ENCODE measurements at places on chromosomes 5 and 9.

- DNase-seq, result no peak
These were observed 11.7 kb downstream of the DNAJB5 start for GRCh38 chr9:35001285-35001677.

DNA sequence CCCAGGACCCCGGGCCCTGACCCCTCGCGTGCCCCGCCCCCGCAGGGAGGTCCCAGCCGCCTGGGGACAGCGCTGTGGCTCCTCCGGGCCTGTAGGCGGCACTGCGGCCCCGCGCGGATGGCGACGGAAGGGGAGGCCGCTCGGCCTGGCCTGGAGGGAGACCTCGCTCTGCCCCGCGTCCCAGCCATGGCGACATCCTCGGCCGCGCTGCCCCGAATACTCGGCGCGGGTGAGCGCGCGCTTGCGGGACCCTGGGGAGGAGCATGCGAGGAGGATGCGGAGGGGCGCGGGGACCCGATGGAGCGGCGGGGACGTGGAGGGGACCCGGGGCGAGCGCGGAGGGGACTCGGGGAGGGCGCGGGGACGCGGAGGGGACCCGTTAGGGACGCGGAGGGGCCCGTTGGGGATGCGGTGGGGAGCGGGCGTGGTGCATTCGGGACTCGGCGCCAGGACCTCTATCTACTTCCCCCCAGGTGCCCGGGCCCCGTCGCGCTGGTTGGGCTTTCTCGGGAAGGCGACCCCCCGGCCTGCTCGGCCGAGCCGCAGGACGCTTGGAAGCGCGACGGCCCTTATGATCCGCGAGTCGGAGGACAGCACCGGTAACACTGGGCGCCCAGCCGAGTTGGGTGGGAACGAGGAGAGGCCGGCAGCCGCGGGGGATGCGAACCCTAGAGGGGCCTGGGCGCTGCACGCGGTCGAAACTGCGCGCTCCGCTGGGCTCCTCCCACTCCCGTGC is at the start of gene MRPS2:
Gene MRPS2, plus strand, starts transcription at position 158 of the 736 bp plus-strand sequence. Its CDS starts 29 bp downstream, at position 187.
- DNase-seq, result peak; percentile 61

DNA sequence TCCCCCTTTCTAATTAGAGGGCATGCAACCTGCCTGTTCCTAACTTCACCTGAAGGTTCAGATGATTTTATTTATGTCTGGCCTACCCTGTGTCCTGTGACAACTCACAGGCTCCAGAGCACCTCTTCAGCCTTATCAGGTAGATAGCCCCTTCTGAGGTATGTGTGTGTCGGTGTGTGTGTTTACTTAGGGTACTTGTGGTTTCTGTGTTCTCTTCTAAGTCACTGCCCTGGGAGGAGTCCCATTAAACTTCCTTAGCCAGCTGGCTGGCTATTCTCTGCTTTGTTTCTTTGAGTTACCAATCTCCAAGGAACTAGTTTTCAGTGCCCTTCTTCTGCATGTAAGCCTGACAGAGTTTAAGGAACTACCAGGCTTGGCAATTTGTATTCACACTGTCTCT is 74.9 kb downstream of the UNC13B start:
- no peak for DNase-seq

DNA sequence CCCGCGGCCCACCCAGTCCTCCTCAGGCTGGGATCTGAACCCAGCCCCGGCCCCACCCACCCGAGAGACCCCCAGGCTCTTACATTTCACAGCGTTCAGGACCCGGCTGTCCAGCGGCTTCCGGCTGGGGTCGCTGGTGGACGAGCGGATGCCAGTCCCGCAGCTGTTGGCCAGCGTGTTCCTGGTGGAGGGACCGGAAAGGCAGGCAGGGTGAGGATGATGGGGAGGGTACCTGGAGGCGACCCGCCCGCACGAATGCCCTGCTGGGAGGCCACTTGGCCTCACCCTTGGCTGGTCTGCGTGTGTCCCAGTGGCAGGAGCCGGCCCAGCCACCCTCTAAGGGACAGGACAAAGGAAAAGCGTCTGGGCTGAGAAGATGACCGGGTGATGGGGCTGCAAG is 51.9 kb upstream of the UBAC1 start:
- DNase-seq, result no peak

DNA sequence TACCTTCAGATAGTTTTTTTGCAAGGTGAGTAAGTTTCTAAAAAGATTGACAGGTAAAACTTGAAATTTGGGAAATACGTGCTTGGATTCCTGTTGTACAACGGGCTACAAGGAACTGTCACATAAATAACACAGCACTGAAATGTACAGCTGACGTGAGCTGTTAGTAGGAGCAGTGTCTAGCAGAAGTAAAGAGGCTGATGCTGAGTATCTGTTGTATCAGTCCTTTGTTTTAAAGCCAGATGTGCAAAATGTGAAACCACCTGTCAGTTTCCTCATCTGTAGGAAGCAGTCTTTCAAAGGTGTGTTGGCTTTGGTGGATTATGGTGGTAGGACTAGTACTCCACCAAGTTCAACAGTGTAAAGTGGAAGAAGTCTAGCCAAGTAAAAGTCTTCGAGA is 122.3 kb downstream of the EFNA5 start:
- DNase-seq, result no peak

GRCh38 chr5:84445049-84445685 is 60.5 kb upstream of the EDIL3 start:
- DNase-seq, result no peak
